ENCODE measurements at places on chromosomes 2 and 18.

GRCh38 chr2:96534701-96535181 lies 1.8 kb upstream of the ARID5A start:
- no peak for DNase-seq

GRCh38 chr18:72762515-72763122 lies 105.2 kb downstream of the NETO1 start:
- no peak for DNase-seq

- DNase-seq: no peak
Observed at GRCh38 chr2:37394263-37394662, 49.8 kb downstream of the QPCT start.

DNA sequence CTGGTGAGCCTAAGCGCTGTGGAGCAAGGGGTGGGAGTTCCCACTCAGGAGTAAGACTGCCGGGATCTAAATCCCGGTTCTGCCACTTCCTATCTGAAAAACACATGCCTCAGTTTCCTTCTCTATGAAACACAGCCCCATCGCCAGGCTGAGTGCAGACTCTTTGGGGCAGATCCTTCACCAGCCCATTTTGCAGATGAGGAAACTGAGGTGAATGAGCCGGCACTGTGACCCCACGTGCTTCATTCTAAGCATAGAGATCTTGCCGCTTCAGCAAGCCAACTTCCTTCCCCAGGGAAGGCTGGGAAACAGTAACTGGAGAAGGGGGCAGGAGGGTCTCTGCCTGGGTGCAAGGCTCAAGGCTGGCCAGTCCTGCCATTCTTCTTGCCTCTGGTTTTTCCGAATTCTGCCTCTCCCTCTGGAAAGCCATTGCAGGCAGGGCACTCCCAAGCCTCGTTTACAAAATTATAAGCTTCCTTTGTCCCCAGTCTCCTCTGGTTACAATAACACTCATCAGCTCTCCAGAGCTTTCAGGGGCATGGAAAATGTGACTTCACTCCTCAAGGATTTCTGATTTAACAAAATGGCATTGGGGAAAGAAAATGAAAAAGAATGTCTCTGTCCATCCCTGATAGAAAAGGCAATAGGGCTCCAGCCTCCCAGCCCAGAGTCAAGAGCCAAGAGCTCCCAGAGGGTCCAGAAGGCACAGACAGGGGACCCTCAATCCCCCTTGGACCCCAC lies 249.2 kb downstream of the TNS1 start:
- DNase-seq: no peak

GRCh38 chr2:46814160-46814961 lies 101.2 kb downstream of the MCFD2 start:
- no peak for DNase-seq

DNA sequence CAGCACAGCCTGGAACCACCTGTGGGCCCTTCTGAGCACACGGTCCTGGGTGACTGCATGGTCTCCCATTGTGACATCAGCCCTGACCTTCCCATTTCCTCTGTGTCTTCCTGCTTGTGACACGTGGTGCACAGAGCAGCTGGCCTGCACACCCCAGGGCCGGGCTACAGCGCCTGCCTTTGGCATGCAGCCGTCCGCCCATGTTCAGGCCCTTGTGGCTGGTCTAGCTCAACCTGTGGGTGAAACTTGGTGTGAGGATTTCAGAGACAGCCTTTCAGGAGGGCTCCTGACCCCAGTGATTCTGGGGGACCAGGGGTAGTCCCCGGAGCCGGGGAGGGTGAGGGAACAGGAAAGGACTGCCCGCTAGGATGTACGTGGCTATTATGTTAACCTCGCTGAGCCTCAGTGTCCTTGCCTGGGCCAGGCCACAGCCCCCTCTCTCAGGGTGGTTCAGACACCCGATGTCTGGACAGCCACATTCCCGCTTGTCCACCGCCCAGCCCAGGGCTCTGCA lies 284.8 kb upstream of the HS6ST1 start:
- DNase-seq: no peak

DNA sequence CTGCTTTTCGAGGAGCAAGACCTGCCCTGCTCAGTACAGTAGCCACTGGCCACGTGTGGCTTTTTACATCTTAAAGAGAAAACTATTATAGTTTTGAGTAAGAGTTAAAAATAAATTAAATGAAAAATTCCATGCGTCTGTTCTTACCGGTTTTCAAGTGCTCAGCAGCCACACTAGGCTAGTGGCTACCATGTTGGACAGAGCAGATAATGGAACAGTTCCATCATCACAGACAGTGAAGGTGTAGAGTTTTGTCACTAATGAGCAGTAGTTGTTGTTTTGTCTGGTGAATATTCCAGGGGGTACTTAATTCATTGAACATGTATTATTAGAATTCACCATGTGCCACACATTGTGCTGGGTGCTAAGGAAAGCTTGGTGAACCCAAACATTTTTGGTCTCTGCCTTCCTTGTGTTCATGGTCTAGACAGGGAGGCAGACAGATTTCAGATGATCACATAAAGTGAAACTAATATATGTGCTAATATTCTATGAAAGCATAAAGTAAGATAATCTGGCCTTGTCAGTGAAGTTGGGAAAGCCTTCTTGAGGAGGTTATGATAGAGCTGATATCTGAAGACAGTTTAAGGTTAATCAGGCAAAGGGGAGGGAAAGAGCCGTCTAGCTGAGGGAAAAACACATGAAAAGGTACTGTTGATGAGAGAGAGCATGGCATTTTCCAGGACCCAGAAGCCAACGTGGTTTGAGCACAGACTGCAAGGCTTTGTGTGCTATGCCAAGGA lies 1.4 kb downstream of the ALMS1 start:
- DNase-seq: no peak

DNA sequence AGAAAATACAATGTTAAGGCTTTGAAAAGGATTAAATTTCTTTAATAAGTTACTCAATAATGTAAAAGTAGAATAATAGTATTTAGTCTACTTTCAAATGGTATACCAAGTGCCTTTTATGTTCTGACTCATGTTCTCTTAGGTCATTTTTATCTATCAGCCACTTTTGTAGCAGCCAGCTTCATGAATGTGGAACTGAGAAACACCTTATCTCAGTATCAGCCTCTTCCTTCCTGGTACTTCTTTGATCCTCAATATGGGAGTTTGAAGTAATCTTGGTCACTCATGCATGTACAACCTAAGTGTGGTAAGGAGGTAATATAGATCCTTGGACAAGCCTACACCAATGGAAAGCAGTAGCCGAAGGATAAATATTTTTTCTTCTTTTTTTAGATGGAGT lies 180.4 kb upstream of the NRXN1 start:
- DNase-seq: no peak

- no peak for DNase-seq
Observed at GRCh38 chr2:149732001-149732685, 144.6 kb upstream of the MMADHC start.

GRCh38 chr18:30234755-30235154 lies 807.8 kb downstream of the DSC3 start:
- no peak for DNase-seq

DNA sequence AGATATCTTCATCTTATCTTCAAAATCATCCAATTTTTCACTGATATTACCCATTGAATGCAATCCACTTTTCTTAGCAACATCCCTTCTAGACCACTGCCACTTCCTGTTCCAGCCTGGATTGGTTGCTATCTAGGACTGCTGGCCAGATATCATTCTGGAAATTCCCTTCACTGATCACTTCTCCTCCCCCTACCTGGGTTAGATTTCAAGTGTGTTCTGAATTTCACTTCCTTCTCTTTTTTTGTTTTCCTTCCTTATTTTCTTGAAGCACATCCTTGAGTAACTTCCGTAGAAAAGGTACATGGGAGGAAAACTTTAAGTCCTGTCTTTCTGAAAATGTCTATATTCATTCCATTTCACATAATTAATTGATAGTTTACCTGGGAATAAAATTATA lies 82.0 kb upstream of the IL1R2 start:
- DNase-seq: no peak

GRCh38 chr18:49758263-49758610 lies 55.1 kb downstream of the ACAA2 start:
- DNase-seq: no peak

- no peak for DNase-seq
Observed at GRCh38 chr2:151292141-151292540, 2.7 kb upstream of the NMI start.

DNA sequence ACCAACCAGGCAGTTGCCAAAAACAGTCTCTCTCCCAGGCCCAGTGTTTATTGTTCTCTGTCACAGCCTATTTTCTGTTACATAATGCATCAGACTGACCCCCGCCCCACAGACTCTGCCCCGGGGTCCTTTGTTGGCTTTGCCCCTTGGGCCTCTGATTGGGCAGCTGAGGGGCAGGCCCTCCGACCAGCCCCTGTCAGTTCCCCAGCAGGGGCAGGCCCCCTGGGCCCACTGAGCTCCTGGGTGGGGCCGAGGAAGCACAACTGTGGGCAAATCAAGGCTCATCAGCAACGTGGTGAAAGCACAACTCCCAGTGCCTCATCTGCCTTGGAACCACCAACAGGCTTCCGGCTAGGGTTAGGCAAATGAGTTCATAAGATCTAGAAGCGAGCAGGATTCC lies 160.1 kb upstream of the MYCN start:
- no peak for DNase-seq

GRCh38 chr18:48607056-48607984 lies 68.5 kb downstream of the CTIF start:
- no peak for DNase-seq

GRCh38 chr18:28163201-28163775 lies 13.6 kb downstream of the CDH2 start:
- DNase-seq: no peak

DNA sequence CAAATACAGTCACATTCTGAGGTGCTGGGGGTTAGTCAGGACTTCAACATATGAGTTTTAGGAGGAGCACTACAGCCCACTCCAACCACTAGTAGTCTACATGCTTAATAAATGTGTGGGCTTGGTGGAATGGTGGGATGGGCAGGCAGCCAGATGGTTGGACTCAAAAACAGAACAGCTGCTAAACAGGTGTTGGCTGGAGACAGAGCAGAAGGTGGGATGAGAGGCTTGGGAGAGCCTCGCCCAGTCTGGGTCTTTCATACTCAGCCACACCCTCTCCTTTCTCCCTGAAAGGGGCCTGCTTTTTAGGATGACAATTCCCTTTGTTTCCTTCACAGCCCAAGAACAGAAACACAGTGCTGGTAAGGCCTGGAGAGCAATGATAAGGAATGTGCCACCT lies 143.9 kb upstream of the KLHL29 start:
- DNase-seq: no peak

- no peak for DNase-seq
Observed at GRCh38 chr18:28080876-28081300, 96.0 kb downstream of the CDH2 start.
